Hepatic stellate cell (primary cell): ENCODE measurements at places on chromosomes 3 and 15.
A peak's percentile ranks its signal among the peaks of the same experiment; 100 is the strongest.

DNA sequence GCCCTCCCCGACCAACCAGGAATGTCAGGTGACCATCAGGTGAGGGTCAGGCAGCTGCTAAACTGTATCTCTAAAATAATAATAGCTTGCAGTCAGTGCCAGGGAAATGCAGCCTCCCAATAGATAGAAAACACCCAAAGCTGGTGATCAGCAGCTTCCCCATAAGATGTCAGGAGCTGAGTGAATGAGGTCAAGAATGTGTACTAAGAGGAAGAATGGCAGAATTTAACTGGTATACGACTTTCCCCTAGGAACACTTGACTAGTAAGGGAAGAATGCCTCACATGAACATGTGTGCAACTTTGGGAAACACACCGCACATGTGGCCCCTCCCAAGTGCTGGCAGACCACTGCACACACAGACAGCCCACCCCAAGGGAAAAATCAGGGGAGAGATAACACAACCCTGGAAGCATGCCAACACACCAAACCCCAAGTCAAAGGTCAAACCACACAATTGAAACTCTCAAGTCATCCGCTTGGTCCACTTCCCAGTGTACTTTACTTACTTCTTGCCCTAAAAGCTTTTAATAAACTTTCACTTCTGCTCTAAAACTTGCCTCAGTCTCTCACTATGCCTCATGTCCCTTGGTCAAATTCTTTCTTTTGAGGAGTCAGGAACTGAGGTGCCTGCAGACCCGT lies 806.5 kb downstream of the OTOL1 start:
- DNase-seq, result no peak

GRCh38 chr3:52314489-52314888 lies 1.6 kb upstream of the DNAH1 start:
- DNase-seq, result no peak

GRCh38 chr3:14806641-14807263 lies 12.0 kb upstream of the FGD5 start:
- no peak for DNase-seq

GRCh38 chr3:171285287-171285686 lies 174.9 kb downstream of the TNIK start:
- no peak for DNase-seq

DNA sequence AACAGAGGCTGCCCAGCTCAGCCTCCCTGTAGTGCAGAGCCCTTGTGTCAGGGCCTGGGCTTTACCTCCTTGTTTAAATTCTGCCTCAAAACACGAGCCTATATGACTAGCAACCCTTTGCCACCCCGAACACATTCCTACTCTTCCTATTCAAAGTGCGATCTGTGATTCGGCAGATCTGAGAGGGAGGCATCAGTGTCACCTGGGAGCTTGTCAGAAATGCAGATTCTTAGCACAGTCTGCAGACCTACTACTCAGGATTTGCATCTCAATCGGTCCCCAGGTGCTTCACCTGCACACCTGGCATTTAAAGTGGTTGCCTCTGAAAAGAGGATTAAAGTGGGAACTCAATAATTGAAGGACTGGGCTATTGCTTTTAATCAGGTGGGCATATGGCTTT lies 273.2 kb upstream of the TOPAZ1 start:
- DNase-seq, result no peak

GRCh38 chr3:30042274-30042859 lies 564.0 kb upstream of the TGFBR2 start:
- DNase-seq, result peak; percentile 34

- DNase-seq, result no peak
These were observed 263.6 kb upstream of the GOLGA6L4 start for GRCh38 chr15:83971992-83972391.

GRCh38 chr3:181239441-181239840 lies 249.9 kb upstream of the DNAJC19 start:
- DNase-seq, result no peak

DNA sequence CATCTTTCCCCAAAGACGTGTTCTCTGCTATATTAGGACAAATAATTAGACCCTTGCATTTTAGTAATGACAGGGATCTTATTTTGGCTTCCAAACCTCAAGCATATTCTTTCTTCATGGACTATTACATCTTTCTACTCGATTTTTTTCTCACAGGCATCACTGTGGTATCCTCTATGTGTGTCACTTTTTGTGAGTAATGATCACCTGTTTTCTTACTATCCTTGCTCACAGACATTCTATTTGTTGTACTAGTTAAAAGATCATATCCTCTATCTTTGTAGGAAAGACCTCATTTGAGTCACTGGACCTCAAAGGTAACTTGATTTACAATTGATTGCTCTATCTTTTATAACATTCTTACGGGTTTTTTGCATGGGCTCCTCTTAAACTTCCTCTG lies 6.8 kb downstream of the C3orf80 start:
- DNase-seq, result no peak

- DNase-seq, result no peak
These were observed 9.1 kb upstream of the RASGRF1 start for GRCh38 chr15:79099692-79100091.

- DNase-seq, result no peak
These were observed 20.1 kb upstream of the SELENOT start for GRCh38 chr3:150583028-150583427.

DNA sequence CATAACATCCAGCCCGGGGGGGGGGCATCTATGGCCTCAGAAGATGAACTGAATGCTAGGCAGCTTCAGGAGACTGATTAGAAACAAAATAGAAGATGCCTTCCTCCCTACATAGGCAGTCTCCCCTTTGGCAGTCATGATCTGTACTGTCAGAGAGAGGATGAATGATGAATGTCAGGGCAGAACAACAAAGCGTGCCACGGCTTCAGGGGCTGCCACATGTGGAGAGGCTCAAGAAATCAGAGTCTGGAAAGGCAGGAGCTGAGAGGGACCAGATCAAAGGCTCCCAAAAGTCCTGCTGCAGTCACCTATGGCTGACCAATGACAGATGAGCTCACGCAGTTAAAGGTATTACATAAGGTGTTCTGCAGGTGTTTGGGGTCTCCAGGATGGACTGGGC lies 180.4 kb downstream of the UACA start:
- no peak for DNase-seq

DNA sequence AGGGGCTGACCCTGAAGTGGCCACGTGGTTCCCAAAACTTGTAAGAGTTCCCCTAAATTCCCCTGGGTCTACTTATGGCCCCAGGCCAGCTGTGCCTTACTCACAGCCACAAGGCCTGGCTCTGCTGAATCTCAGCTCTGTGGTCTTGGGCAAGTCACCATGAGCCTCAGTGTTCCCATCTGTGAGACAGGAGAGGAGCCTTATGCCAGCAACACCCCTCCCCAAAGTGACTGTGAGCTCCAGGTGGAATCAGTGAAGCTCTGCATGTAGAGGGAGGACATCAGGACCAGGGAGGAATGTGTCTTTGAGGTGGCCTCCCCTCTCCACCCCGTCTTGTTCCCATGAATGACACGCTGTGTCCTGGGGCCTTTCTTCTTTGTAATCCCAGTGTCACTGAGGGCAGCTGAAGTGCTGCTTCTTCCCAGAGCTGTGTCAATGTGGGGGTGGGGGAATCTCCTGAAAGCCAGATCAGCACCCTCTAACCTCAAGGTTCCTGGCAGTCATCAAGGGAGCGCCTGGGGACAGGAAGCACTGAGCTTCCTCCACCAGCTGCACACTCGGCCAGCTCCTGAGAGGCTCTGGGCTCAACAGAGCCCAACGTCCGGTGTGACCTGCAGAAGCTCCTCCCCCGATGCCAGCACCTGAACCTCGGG lies 258.9 kb downstream of the UACA start:
- DNase-seq, result peak; percentile 78

DNA sequence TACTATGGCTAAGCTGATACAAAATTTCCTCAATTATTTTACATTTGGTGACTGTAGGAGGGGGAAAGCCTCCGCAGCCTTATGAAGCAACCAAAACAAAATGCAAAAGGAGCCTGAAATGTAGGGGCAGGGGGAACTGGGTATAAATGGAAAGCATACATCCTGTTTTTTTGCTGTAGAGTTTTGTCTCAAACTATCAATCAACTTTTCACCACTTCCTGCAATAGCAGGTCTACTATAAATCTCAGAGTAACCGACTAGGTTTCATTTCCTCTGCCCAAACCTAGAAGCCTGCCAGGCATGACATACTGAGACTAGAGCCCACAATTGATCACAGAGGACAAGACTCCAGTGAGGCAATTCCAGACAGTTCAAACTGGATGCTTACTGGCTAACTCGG lies 91.3 kb downstream of the SHQ1 start:
- no peak for DNase-seq

DNA sequence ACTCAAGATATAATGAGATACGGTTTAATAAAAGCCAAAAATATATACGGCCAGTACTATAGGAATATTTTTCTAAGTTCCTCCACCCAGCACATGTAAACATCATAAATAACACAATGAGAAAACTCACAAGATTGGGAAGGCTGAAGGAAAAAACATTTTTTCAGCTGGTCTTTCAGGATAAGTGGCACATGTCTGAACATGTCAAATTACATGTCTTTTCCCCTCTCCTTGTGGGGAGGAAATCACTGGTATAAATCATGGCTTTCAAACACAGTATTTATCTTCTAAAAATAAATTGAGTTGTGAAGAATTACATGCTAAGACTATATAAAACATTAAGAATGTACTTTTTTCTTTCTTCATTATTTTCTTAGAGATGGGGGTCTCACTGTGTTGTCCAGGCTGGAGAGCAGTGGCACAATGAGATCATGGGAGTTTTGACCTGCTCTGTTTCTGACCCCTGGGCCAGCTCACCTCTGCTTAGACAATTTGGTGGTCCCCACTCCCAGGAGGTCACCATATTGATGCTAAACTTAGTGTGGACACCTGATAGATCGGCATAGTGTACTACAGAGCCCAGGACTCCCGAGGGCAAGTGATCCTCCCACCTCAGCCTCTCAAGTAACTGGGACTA lies 32.8 kb downstream of the ETV5 start:
- no peak for DNase-seq
